ENCODE measurements at places on chromosomes 2 and 18.

DNA sequence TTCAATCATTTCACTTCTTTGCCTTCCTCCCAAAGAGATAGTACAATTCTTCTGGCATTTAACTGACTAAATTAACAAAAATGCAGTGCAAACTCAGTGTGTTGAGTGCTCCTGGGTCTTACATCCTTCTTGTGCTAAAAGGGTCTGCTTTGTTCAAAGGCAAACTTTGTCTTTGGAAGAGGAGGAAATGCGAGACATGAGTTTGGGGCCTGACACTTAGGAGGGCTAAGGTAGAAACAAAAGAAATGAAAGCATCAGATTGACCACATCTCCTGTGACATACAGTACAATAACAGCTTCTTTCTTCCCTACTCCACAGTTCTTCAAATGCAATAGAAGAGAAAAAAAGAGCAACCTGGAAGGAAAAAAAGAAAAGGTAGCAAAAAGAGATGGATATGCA lies 161.7 kb downstream of the CNTNAP5 start:
- DNase-seq, result no peak

- DNase-seq, result peak; percentile 76
These were observed 261.9 kb downstream of the TCF4 start for GRCh38 chr18:55326134-55326533.

- no peak for DNase-seq
These were observed 57.2 kb downstream of the INPP4A start for GRCh38 chr2:98501876-98502275.

DNA sequence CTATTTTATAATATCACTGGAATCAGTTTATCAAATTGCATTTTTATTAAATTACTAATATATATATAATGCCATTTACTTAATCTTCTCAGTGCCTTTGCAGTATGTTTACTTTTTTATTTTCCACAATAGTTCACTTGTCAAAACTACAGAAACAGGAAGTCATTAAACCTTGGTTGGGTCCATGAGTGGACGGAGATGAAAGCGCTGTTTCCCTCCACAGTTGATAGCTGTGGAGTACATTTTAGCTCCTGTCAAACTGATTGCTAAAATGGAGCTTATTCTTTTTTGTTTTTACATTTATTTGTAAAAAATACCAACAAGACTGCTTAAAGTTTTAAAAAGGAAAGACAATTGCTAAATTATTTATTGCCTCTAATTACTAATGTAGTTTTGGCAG lies 19.2 kb downstream of the MFF start:
- DNase-seq, result no peak

DNA sequence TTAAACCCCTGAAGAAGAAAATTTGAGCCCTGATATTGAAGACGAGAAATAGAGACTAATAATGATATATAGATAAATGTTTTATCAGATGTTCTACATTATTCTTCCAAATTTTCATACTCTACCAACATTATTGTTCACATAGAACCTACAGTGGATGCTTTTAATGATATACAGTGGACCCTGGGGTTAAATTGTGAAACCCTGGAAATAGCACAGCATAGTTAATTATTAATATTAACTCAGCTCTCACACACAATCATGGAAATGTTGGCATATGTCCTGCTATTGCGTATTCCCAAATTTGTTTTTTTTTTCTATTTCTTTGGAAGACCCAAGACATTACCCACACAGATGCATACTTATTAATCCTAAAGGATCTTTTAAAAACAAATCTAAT lies 579.9 kb downstream of the CCDC85A start:
- DNase-seq, result no peak

DNA sequence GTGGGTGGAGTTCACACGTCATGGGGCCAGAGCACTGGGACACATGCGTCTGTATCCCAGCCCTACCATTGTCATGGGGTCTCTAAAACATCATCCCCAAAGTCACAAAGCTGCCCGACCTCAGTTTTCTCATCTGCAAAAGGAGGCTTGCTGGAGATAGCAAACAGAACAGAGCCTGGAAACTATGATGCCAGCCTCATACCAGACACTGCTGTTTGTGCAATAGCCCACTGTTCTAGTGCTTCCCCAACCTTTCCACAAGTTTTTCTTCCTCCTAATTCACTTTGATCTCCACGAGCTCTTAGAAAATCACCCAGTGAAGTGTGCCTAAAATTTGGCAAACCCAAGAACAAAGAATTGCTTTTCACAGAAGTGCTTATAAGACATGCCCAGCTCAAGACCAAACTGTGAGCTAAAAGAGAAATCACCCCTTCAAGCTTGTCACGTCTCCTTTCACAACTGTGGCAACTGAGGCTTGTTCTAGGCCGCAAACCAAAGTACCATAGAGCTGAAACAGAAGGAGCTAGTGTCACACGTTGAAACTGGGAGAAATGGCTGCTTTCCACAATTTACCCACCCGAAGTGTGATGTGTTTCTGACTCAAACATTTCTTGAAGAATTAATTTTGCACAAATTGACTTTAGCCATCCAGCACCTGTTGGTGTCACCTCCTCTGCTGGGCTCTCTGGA lies 162.7 kb upstream of the ID2 start:
- DNase-seq, result no peak

DNA sequence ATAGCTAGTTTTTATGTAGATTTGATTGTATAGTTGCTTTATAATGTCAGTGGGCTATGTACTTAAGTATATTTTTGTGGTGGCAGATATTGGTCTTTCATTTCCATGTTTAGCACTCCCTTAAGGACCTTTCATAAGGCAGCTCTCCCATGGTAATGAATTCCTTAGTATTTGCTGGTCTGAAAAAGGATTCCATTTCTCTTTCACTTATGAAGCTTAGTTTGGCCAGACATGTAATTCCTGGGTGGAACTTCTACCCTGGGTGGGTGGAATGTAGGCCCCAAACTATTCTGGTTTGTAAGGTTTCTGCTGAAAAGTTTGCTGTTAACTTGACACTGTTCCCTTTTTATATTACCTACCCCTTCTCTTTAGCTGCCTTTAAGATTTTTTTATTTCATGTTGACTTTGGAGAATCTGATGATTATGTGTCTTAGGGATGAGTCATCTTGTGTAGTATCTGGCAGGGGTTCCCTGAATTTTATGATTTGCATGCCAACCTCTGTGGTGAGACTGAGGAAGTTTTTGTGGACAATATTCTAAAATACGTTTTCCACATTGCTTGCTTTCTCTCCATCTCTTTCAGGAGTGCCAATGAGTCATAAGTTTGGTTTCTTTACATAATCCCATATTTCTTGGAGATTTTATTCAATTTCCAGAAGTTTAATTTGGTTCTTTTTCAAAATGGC lies 65.4 kb upstream of the VRK2 start:
- no peak for DNase-seq
